ENCODE measurements at places on chromosomes 16 and 17.

GRCh38 chr17:47099451-47099986, 89.6 kb downstream of the CDC27 start:
- no peak for DNase-seq

DNA sequence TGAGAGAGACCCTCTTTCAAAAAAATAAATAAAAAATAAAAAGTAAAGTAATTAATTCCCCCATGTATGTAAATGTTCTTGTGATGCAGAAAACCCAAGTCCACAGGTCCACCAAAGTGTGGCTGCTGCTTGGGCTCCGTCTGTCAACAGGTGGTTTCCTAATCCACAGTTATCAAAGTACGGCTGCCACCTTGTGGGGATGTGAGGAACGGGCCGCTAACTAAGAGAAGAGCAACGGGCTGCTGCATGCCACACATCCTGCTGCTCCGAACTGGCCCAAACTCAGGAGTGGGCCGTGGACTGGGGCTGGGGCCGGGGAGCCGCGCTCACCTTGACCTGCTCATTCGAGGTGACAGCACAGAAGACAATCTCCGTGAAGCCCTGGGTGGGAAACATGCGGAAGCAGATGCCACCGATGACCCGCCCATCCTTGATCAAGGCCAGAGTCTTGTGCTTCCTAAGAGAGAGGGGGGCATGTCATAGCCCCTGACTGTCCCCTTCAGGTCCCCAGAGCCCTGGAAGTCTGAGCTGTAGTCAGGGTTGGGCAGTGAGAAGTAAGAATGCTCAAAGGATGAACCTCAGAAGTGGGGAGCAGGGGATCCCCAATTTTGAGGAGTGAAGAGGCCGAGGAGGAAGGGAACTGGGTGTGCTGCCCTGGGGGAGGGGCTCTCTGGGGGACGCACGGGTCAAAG, 4.3 kb downstream of the KAT2A start:
- DNase-seq = peak; percentile 90

- no peak for DNase-seq
Observed at GRCh38 chr17:56475116-56475515, 118.4 kb upstream of the NOG start.

DNA sequence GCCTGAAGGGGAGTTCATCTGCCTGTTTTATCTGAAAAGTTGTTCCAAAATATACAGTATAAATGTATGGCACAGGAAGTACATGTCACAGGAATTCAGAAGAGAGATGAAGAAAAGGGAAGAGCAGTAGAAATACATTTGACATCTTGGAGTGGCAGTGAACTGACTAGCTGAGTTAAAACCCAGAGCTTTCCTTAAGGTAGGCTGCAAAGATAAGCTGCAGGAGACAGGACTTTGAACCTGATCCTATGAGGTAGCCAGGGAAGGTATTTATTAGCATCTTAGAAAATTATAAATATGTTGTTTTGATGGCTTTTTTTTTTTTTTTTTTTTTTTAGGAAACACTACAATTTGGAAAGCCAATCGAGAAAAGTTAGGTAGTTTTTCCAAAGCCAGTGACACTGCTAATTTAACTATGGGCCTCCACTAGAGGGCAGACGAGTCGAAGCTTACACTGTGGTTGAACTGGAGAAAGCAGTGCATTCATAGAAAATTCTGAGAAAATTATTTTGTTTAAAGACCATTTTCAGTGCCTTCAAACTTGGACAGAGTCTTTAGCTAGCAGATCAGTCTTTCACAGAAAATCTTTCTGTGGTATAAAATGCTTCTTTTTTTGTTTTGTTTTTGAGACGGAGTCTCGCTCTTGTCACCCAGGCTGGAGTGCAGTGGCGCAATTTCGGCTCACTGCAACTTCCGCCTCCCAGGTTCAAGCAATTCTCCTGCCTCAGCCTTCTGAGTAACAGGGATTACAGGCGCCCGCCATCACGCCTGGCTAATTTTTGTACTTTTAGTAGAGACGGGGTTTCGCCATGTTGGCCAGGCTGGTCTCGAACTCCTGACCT, 122.3 kb downstream of the SSH2 start:
- DNase-seq = peak; percentile 61

GRCh38 chr17:81650951-81651350, 5.4 kb downstream of the PDE6G start:
- no peak for DNase-seq

- DNase-seq = no peak
Observed at GRCh38 chr16:23827057-23827456, 8.7 kb upstream of the PRKCB start.

- no peak for DNase-seq
Observed at GRCh38 chr17:17547210-17547764, 44.2 kb downstream of the PEMT start.

GRCh38 chr16:65480281-65481091, 358.6 kb upstream of the CDH11 start:
- DNase-seq = peak; percentile 84

DNA sequence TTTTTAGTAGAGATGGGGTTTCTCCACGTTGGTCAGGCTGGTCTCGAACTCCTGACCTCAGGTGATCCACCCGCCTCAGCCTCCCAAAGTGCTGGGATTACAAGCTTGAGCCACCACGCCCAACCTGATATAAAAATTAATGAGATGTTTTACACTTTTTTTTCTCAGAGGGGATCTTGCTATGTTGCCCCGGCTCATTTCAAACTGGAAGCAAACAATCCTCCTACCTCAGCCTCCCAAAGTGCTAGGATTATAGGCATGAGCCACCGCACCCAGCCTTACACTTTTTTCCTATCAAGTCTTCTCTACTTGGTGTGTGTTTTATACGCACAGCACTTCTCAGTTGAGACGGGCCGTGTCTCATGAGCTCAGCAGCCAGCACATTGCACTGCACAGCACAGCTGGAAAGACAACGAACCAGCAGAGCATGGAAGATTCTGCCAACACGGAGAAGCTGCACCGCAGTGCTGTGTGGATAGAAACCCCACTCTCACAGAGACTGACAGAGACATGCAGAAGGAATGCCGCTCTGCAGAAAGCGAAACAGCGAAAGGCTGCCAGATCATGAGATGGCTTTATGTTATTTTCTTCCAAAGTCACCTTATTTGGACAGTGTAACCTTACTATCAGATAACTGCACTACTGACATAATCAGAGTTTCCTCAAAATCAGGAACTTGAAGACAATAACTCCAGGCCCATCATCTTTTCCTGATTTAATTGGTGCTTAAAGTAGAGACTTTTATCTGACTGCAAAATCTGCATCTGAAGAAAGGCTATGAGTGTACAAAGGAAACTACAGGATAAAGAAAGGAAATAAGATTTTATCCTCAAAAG, 6.5 kb upstream of the QRICH2 start:
- DNase-seq = no peak

DNA sequence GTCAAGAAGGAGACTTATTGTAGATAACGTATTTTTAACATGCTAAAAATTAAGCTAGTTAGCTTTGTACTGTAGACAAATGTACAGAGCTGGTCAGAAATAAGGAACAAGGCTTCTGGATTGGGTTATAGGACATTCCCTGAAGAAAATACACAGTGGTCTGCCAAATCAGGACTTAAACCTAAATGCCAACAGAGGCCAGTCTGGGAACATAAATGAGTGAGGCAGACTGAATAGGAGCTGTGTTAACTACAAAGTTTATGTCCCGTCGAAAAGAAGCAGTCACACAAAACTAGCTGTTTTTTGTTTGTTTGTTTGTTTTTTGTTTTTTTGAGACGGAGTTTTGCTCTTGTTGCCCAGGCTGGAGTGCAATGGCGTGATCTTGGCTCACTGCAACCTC, 120.4 kb upstream of the C17orf78 start:
- DNase-seq = no peak

- DNase-seq = no peak
Observed at GRCh38 chr17:27333410-27333980, 39.6 kb downstream of the WSB1 start.

- no peak for DNase-seq
Observed at GRCh38 chr17:70187383-70187782, 18.1 kb downstream of the KCNJ2 start.

- no peak for DNase-seq
Observed at GRCh38 chr16:66426112-66427035, 721 bp upstream of the BEAN1 start.

DNA sequence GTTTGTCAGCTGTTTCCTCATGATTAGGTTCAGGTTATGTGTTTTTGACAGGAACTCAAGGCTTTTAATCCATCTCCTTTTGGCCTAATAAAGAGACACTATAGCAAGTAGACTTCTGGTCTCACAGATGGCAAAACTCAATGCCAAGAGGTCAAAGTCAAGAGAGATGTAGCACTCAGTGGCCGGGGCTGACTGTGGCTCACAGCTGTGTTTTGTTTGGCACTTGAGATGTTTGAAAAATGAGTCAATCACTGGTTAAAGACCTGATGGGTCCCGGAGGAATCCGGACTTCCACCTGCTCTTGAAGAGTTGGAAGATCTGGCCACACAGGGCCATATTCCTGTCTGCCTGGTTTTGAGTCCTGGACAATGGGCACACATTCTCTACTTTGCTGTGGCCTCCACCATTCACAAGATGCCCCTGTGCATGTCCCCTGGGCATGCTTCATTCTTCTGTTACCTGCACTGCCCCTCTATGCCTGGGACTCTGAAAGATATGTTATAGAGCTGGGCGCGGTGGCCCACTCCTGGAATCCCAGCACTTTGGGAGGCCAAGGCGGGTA, 210.3 kb downstream of the SNX29 start:
- no peak for DNase-seq

GRCh38 chr17:60381958-60382357, 10.0 kb downstream of the USP32 start:
- DNase-seq = no peak

All from WERI-Rb-1 (cell line).